Stimulated activated CD8-positive, alpha-beta memory T cell treated with anti-CD3 and anti-CD28 coated beads, Interleukin-2, amount 100 ng/mL, for 1 hour (primary cell): ENCODE measurements at places on chromosomes 12 and 14.

GRCh38 chr14:35883677-35884293 is 57.6 kb downstream of the BRMS1L start:
- DNase-seq, result no peak

GRCh38 chr12:91017043-91017442 is 12.3 kb upstream of the EPYC start:
- no peak for DNase-seq

- DNase-seq, result no peak
Measured at GRCh38 chr14:23008831-23009230, 1.1 kb downstream of the C14orf93 start.

DNA sequence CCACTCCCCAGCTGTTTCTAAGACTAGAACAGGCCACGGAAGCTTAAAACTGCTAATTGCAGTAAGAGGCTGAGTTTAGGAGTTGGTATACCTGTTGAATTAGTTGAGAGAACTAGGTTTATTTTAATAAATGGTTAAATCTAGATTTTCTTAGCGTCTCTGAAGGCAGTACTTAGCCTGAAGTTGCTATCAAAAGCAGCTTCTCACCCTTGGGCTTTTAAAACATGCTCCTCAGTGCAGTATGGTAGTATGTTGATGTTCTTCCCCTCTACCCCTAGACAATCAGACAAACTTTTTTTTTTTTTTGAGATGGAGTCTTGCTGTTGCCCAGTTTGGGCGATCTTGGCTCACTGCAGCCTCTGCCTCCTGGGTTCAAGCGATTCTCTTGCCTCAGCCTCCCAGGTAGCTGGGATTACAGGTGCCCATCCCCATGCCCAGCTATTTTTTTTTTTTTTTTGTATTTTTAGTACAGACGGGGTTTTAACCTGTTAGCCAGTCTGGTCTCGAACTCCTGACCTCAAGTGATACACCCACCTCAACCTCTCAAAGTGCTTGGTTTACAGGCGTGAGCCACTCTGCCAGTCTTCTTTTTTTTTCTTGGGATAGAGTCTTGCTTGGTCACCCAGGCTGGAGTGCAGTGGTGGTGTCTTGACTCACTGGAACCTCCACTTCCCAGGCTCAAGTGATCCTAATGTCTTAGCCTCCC is 6.8 kb downstream of the SRSF5 start:
- DNase-seq, result no peak

GRCh38 chr12:88354691-88355090 is 212.6 kb downstream of the TMTC3 start:
- no peak for DNase-seq

DNA sequence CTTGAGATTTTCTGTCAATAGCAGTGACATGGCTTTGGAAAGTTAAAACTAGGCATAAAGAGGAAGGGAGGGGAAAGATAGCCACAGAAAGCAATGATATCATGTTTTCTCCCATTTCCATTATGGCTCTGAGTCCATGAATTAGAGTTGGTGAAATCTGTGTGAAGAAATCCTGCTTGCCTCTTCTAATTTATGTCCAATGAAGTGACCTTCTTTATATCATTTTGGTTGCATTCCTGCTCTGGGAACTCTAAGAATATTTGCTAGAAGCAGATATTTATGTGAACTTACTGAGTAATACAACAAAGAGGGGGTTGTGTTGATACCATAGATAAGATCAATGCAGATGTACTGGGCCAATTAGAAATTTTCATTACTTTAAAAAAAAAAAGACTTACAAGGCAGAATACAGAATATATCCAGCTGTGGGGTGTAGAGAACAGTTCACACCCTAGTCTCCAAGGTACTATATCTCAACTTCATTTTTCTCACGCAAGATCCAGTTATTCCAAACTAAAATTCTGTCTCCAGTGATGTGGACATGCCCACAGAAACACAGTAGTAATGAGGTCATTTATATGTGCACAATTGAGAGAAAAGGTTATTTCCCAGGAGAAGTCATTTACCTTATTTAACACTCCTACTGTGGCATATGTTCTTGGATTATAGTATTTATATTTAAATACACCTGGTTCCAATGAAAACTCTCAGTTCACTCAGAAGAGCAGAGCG is 51.5 kb upstream of the KCNJ8 start:
- DNase-seq, result no peak

GRCh38 chr14:41604721-41605531 is 1.8 kb upstream of the LRFN5 start:
- no peak for DNase-seq

- DNase-seq, result no peak
Measured at GRCh38 chr12:71627438-71628002, 36.1 kb downstream of the ZFC3H1 start.

DNA sequence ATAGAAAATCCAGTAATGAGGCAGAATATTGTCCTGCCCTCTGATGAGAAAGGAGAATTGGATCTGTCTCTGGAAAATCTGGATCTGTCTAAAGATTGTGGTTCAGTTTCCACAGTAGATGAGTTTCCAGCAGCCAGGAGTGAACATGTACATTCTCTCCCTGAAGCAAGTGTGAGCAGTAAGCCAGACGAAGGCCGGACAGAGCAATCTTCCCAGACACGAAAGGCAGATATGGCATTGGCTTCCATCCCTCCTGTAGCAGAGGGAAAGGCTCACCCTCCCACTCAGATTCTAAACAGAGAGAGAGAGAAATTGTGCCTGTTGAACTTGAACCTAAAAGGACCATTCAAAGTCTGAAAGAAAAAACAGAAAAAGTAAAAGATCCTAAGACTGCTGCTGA is 31.4 kb downstream of the PARP11 start:
- DNase-seq, result no peak

DNA sequence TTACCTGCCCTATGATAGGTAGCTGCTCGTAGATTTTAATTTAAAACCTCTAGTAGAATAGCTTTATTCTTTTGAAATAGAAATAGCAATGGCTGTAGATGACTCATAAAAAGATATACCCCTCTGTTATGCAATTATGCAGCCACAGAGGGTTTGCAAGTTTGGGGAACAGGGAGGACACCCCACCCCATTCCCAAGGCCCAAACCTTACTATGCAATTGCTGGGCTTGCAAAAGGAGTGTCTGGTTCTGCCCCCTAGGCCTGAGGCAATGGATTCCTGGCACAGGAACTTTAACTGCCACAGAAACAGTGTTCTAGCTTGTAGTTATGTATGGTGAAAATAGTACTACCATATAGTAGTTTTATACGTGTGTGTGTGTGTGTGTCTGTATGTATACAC is 403.3 kb downstream of the ADAMTS20 start:
- no peak for DNase-seq

GRCh38 chr14:56328021-56328420 is 209.8 kb downstream of the PELI2 start:
- DNase-seq, result no peak

DNA sequence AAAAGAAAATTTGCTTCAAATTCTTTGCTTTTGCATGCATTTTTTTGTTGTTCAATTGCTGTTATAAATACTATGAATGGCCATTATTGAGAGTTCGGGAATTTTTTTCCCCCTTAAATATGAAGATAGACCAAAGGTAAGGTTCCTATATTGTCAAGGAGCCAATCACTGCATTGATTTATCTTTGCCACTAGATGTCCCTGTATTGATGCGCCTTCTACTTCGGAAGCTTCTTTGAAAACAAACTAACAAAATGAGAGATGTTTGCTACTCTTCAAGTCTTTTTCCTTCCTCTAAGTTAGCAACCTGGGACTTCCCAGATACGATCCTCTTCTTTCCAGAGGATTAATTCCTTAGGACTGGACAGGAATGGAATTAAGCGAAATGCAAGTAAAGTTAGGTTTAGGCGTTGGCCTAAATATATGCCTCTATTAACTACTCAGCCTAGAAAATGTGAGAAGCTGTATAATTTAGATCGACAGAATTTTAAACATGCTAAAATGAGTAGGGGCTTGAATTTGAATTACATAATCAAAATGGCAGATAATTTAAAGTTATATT is 318.1 kb downstream of the AEBP2 start:
- no peak for DNase-seq

GRCh38 chr14:89025561-89026236 is 201.2 kb downstream of the TTC8 start:
- DNase-seq, result no peak

GRCh38 chr12:25427337-25428249 is 125.5 kb downstream of the LMNTD1 start:
- DNase-seq, result no peak

GRCh38 chr12:52865090-52865944 is 16.5 kb upstream of the KRT78 start:
- DNase-seq, result no peak

DNA sequence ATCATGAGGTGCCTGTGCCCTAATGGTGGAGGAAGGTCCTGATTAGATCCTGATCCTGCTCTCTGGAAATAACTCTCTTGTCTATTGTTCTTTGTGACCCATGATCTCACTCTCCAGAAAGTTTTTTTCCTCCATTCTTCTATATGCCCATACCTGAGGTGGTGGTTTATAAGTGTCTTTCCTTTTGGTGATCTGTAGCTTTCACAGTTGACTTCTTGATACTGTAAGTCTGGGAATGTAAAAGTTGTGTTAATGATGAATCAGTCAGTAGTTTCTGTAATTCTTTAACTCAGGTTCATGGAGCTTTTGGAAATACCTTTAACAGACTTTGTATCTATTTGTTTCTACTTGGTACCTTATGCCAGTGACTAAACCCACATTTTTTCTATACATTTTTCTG is 444.0 kb upstream of the FLRT2 start:
- DNase-seq, result no peak

DNA sequence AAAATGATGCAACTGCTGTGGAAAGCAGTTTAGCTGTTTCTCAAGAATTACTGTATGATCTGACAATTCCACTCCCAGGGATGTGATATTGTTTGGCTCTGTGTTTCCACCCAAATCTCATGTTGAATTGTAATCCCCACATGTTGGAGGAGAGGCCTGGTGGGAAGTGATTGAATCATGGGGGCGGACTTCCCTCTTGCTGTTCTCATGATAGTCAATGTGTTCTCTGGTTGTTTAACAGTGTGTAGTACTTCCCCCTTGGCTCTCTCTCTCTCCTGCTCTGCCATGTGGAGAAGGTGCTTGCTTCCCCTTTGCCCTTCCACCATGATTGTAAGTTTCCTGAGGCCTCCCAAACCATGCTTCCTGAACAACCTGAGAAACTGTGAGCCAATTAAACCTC is 93.4 kb upstream of the CPM start:
- no peak for DNase-seq
